Kidney epithelial cell (primary cell): ENCODE measurements at places on chromosomes 16 and 17. TPM values are rescaled to one million over a fixed set of nuclear protein-coding genes. Genes with fewer than 3 reads are reported as not detected.

The DOK4 gene
- 23.1 and 23.2 TPM in 2 replicates for total RNA-seq

The PYY gene
- total RNA-seq: 0.48 TPM in 1 of 2 replicates, not detected in the other

- no peak for DNase-seq
Observed at GRCh38 chr17:15377616-15378015, 36.2 kb upstream of the TEKT3 start.

GRCh38 chr16:73912281-73912680, 384.3 kb upstream of the PSMD7 start:
- DNase-seq: no peak

The TMEM204 gene
- 1.2 and 4.0 TPM in 2 replicates for total RNA-seq

- DNase-seq: no peak
Observed at GRCh38 chr16:68644715-68645493, at the start of gene CDH3. CDH3 (plus strand) TSS chr16:68645310; CDS start chr16:68645380, 70 bp downstream.

The CMIP gene
- total RNA-seq: 27.7 and 41.6 TPM in 2 replicates

DNA sequence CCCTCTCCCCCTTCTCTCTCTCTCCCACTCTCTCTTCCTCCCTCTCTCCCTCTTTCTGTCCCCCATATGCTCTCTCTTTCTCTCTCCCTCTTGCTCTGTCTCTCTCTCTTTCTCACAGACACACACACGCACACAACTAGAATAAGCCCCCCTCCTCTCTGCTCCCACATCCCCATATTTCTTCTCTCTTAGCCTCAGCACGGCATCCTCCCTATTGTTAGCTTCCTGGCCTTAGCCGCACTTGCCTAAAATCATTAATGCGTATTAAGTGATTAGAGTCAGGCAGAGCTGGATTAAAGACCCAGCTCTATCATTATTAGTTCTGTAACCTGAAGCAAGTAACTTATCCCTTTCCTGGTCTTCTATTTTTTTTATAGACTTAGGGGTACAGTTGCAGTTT, 319.0 kb upstream of the C16orf82 start:
- no peak for DNase-seq

DNA sequence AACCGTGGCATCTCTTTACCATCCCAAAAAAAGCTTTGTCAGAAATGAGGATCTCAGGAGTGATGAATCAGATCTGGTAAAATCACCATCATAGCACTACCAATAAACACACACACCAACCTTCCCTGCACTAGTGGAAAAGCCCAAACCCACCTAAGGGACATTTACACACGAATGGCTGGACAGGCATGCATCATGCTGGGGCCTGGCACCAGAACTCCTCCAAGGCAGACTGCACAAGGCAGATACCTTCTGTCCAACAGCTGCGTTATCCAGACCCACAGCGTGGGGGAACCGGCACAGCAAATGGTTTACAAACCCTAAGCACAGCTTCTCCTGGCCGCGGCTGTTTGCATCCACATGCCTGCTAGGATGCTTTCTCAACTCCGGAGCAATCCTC, 2.8 kb downstream of the ASIC2 start:
- DNase-seq: no peak

The ACSM2A gene
- not detected in 2 replicates for total RNA-seq

DNA sequence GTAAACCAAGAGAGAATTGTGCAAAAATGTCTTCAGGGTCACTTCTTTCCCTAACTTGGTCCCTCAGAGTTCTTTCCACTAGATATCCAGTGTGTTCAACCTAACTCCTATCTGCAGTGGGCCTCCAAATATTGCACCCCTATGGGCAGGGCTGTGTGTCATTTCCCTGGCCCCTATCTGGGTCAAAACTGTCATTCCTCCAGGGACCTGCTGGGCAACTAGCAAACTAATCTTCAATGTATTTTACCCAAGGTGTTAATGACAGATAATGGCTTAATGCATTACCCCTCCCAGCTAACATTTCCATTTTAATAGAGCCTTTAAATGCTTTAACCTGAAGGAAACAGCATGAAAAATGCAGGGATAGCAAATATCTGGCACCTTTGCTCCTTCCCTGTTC, 25.8 kb upstream of the SKAP1 start:
- DNase-seq: no peak

- no peak for DNase-seq
Observed at GRCh38 chr17:2936771-2937321, 126.6 kb downstream of the OR1D5 start.

- DNase-seq: no peak
Observed at GRCh38 chr17:50882851-50883250, 16.7 kb upstream of the TOB1 start.

The UBE2Z gene
- 118 and 119 TPM in 2 replicates for total RNA-seq

The TPSB2 gene
- not detected in 2 replicates for total RNA-seq

The KRTAP2-2 gene
- total RNA-seq: not detected in 2 replicates

GRCh38 chr16:19771796-19772195, 53.7 kb downstream of the IQCK start:
- no peak for DNase-seq

DNA sequence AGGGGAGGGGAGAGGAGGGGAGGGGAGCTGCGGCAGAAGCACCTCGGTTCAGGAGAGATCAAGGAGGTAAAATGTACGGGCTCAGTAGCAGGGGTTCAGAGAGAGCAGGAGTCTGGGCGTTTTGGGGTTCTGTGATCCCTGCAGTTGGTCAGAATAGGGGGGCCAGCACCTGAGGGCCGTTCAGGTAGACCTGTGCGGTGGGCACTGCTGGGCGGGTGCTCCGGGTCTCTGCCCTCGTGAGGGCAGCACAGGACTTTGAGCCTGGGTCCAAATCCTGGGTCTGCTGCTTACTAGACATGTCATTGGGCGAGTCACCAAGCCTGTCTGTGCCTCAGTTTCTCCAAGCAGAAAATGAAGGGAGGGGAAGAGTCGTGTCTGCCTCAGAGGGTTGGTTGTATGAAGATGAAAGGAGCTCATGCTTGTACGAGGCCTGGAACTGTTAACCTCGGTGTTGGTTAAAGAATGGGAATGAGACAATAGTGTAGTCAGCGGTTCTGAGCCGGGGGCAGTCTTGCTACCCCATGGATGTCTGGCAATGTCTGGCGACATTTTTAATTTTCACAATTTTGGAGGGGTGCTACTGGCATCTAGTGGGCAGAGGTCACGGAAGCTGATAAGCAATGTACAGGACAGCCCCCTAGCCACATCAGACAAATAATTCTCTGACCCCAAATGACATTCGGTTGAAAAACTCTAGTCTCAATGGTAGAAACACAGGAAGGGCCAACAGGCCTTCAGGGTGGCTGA, 35.4 kb downstream of the OR1D5 start:
- DNase-seq: no peak

The PRR29 gene
- 0.08 and 0.55 TPM in 2 replicates for total RNA-seq

The ATP6V0C gene
- total RNA-seq: 79.1 and 139 TPM in 2 replicates

The NME3 gene
- 44.9 and 45.3 TPM in 2 replicates for total RNA-seq

- DNase-seq: no peak
Observed at GRCh38 chr16:22638393-22639206, 127.9 kb downstream of the NPIPB5 start.

- DNase-seq: no peak
Observed at GRCh38 chr16:58716468-58716867, 17.6 kb downstream of the GOT2 start.

The KATNB1 gene
- total RNA-seq: 26.3 and 32.7 TPM in 2 replicates

DNA sequence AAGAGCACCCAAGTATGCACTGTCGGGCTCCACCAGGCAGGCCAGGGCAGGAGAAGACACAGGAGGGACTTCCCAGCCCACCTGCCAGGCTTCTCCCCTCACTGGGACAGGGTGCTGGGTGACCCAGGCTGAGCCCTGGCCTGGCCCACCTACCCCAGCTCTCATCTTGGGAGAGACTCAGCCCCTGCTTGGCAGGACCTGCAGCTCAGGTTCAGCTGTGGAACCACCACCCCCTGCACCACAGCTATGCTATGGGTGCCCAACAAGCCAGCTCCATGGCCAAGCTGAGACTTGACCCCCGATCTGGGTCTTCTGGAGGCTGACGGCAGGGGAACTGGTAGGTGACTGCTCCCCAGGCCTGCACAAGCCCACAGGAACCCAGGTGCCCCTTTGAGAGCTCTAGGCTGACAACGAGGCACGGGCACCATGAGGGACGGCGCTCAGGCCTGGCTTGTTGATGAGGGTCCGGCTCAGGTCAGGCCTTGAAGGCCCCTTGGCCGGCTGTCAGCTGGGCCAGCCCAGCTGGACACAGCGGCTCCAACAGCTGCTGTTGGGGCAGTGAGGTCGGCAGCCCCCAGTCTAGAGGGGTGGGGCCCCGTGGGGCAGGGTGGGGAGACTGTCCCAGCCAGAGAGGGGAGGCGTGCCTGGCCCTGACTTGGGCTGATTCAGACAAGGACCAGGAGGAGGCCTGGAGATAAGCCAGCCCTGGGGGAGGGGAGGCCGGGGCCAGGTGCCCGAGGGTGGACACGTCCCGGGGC, 4.6 kb downstream of the RPUSD1 start:
- DNase-seq: no peak

DNA sequence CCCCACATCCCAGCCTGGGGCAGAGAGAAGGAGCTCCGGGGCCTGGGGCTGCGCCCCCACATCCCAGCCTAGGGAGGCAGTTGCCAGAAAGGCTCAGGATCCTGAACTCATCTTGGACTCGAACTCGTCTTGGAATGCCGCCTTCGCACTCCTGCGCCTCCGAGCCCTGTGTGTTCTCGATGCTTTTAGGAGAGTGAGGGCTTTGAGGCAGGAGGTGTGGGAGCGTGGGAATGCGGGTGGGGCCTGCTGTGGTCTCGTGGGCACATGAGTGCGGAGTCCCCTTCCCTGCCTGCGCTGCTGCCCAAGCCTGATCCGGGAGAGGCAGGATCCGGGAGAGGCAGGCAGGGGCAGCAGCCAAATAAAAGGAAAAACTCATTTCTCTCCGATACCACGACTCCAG, 1.2 kb downstream of the BHLHA9 start:
- DNase-seq: no peak

DNA sequence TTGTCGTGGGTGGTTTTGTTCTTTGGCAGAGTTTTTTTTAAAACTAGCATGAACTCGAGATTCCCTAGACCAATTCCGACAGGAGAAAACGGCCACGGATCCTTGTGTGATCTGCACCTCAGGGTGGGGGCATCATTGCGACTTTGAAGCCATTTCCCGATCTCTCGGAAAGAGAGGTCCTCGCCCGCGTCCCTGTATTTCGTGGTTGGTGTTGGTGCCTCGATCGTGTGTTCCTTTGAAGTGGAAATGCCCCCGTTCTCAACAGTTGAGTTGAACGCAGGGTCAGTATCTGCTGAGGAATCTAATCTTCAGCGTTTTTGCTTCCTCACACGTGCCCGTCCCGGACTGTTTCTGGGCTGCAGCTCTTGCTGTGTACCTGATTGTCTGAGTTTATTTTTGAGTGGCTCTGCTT, 1.1 kb downstream of the CRAMP1 start:
- no peak for DNase-seq
